ENCODE measurements at places on chromosomes 7 and 10.

GRCh38 chr7:18577096-18577771 is 81.7 kb downstream of the HDAC9 start:
- no peak for DNase-seq

GRCh38 chr7:40175725-40176510 is 41.1 kb downstream of the SUGCT start:
- no peak for DNase-seq

DNA sequence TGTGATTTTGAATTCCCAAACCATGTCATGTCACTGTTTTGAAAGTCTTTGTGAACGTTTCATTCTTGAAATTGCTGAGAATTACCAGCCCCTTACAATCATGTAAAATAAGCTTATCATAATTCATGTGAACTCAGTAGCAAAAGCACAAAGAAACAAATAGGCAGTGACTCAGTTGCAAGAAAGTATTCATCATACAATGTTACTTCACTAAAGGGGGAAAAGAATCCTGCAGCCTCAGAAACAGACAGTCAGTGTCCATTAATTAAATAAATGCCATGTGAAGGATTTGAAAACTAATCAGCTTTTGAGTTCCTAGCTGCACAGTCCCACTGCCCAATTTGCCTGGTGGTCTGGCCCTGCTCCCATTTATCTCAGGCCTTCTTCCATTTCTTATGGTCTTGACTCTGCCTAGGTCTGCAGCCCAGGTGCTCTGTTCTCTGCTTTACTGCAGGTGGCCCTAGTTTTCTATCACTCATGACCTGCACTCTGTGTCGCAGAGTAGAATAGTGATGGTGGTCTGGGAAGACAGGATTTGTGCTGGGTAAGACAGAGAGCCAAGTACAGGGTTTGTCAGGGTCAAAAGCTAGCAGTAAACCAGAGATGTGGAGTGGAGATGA is 99.7 kb downstream of the PLCE1 start:
- no peak for DNase-seq

DNA sequence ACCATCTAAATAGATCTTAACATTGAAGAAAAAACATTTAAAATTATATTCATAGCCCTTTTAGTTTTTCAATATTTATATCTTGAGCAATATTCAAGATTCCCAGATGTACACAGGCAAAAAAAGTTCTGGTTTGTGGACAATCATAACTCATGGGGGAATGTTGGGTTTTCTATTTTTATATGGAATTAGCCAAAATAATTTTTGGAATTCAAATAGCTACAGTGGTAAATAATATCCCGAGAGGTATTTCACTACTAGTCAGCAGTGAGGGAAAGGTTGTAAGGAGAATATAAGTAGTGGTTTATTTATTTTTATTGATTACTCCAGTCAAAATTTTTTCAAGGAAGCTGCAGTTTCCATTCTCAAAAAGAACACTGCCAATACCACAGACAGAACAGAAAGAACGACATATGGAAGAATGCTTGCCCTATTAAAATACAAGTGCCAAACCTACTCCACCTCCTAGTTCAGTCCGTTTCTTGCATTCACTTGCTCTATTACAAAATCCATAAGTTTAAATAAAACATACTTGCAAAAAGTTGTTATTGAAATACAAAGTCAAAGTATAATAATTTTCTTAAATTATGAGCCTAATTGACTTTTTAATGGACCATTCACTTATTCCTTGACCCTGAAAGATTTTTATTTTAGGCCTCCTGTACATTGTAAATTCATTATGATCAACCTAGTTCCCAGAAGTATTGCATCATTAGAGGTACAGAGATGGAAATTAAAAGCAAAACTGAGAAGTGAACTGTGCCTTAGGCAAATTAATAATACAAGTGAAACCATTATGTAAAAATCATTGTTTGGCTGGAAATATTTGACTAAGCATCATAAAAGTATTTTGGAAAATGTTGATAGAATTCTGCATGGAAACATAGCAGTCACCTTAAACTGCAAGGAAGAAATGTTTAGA is 533.2 kb downstream of the PARD3 start:
- no peak for DNase-seq
